ENCODE measurements at places on chromosomes 6 and 20.

DNA sequence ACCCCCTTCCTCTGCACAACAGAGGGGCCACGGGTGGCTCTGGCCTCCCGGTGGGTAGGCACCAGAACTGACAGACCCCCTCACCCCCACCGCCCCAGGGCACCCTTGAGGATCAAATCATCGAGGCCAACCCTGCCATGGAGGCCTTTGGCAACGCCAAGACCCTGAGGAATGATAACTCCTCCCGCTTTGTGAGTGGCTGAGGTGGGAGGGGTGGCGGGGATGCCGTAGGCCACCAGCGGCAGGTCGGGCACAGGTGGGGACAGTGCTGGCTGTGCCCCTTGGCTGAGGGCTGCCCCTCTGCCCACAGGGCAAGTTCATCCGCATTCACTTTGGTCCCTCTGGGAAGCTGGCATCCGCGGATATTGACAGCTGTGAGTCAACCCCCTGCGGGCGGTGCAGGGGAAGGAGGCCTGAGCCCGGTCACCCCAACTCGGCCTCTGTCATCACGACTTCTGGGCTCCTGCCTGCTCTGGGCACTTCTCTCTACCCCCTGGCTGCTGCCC, 29.1 kb downstream of the MYH7B start:
- DNase-seq = no peak

GRCh38 chr6:26412228-26412627, 10.2 kb downstream of the BTN3A1 start:
- DNase-seq = no peak

DNA sequence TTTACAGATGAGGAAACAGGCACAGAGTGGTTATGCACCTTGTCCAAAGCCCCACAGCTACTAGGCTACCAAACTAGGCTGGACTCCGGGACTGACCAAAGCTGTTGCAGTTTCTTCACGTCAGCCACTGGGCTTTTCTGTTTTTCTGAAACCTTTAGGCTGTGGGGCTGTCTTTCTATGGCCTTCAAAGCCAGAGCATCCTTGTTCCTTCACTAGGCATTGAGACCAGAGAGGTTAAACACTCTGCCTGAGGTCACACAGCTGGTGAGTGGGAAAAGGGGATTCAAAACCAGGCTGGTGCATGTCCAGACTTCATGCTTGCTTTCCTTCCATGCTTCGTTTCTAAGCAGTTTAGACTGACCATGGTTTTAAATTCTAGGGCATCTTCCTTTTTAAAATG, 97.5 kb upstream of the KCNG1 start:
- DNase-seq = no peak

GRCh38 chr20:23669866-23670265, 19.0 kb downstream of the CST4 start:
- no peak for DNase-seq

- no peak for DNase-seq
These were observed 26.4 kb upstream of the GCM1 start for GRCh38 chr6:53175027-53175426.

DNA sequence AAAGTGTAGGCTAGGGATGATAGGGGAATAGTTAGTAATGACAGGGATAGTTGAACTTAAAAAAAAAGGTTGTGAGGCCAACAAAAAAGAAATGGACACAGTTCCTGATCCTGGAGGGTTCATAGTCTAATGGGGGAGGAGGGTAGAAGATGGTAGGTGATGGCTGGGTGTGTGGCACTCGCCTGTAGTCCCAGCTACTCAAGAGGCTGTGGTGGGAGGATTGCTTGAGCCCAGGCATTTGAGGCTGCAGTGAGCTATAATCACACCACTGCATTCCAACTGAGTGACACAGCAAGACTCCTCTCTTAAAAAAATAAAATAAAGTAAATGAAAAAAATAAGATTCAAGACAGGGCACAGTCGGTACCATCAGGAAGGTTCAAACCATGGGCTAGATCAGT, 2.4 kb upstream of the MICB start:
- no peak for DNase-seq

- DNase-seq = no peak
These were observed 5.5 kb downstream of the ZSCAN12 start for GRCh38 chr6:28393912-28394662.

- DNase-seq = no peak
These were observed 7.7 kb downstream of the AKAP12 start for GRCh38 chr6:151247490-151247889.

DNA sequence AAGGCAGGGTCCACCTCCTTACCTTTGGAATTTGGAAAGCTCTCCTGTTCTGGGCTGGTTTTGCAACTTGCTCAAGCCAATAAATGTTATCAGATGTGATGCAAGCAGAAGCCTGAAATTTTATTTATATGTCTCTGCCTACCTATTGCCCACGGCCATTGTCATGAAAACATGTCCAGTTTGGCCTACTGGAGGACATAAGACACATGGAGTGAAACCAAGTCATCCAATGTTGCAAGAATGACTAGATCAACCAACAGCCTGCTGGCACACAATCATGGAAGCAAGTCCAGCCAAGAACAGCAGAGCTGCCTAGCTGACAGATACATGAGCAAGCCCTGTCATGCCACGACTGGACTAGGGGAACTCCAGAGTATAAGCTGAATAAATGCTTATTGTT, 56.7 kb upstream of the IRAK1BP1 start:
- no peak for DNase-seq

DNA sequence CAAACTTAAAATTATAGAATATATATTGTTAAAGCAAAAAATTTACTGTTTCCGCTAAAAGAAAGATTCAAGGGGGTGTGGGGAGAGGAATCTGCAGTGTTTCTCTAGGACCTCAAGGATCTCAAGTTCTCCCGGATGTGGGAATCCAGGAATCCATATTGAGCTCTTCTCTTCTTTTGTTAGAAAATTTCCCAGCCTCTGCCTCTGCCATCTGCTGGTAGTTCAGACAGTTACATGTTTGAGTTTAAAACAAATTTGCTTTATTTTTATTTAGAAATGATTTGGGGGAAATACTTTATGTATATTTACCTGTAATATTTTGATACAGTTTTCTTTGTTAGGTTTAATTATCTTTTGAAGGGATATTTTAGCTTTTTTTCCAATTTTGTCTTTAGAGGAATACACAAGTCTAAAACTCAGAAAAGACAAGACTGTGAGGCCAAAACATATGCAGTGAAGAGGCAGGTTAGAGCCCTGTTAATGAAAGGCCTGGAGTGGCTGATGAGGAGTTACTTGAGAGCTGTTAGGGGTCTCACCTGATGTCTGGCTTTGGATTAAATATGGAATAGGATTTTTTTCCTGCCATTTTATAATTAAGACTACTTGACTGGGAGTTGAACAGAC, 268.8 kb downstream of the ARID1B start:
- no peak for DNase-seq

GRCh38 chr6:51459958-51460357, 627.5 kb downstream of the PKHD1 start:
- no peak for DNase-seq

DNA sequence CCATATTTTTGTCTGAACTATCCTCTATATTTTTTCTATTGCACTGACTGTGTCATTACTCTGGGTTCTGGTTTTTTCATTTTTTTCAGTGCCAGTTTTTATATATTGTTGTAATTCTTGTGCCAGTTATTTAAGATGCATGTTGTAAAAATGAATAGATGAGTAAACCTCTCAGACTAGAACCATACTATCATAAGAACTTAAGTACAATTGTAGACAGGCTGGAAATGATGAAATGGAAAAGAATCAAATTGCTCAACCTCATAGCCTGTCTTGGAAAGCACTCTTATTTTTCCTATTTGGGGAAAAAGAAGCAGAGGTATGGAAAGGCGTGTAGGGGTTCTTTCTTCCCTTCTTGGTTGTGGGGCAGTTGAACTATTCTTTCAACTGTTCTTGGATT, 30.2 kb downstream of the PANK2 start:
- DNase-seq = no peak

DNA sequence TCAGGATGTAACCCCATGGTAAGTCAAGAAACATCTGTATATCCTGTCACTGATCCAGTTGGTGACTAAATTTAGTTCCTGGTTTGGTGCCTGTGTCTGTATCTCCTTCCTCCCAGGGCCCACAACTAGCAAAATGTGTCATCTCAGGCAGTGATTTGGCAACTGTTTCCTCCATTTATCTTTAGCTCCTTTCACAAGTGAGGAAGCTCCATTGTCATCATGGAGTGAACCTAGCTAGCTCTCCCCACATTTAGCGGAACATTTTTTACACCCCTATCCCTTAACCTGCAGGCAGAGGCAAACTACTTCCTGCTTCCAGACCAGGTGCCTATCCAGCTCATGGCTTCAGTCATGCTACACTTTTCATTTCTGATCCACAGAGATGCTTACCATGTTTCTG, 99.5 kb downstream of the IPCEF1 start:
- DNase-seq = no peak

DNA sequence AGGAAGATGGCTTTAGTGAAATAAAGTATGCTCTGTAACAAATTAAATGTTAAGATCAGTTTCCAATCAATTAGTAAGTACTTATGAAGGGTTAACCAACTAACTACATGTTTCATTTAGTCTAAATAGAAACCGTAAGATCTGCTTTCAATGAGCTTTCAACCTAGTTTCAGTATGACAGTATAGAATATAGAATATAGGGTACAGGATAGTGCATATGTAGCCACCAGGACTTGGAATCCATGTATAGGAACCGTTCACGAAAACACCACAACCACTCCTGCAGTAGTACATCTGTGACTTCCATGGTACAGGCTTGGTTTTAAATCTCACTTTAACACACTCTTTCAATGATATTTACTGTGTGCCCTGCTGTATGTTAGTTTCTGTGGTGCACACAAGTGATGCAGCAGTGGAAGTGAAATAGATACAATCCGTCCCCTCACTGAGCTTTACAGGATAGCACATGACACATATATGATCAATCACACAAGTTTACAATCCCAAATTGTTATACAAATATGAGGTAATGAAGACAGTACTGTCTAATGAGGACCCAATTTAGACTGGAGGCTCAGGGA, 479.7 kb upstream of the MARCKS start:
- no peak for DNase-seq

GRCh38 chr6:110933912-110934311, 24.6 kb upstream of the GTF3C6 start:
- DNase-seq = no peak

- DNase-seq = no peak
These were observed 1.5 kb downstream of the ABCC10 start for GRCh38 chr6:43428874-43429273.

DNA sequence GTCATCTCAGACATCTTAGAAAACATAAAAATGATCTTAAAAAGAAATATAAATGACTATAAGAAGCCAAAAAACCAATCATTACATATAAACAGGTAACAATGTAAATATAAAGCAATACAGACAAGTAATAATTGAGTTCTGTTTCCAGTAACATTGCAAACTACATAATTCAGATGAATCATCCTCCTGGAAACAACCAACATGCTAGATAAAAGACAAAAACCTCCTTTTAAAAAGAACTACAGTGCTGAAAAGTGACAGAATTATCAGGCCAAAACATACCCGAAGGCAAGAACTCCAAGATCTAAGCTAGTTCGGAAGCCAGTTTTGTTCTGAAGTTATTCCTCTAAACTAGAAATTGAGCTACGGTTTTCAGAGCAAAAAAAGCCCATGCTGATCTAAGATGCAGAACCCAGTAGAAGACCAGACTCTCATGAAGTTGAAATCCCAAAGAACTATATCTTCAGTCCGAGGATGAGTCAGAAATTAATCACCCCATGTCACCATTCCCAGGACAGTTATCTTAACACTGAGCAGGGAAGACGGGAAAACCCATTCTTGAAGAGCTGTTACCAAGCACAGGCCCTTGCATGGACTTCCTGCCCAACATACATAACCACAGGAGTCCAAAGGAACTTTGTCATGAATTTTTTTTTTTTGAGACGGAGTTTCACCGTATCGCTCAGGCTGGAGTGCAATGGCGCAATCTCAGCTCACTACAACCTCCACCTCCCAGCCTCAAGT, 9.8 kb downstream of the PGM3 start:
- no peak for DNase-seq

- no peak for DNase-seq
These were observed 5.7 kb downstream of the RSPO3 start for GRCh38 chr6:127124172-127124571.

Data from NCI-H446 (cell line).